ENCODE measurements at places on chromosomes 4 and X.

GRCh38 chr4:82989575-82990429 lies 20.8 kb downstream of the LIN54 start:
- no peak for DNase-seq

GRCh38 chr4:67234296-67234695 lies 311.0 kb downstream of the CENPC start:
- DNase-seq, result no peak

GRCh38 chr4:183611210-183611830 lies 47.7 kb downstream of the RWDD4 start:
- no peak for DNase-seq

DNA sequence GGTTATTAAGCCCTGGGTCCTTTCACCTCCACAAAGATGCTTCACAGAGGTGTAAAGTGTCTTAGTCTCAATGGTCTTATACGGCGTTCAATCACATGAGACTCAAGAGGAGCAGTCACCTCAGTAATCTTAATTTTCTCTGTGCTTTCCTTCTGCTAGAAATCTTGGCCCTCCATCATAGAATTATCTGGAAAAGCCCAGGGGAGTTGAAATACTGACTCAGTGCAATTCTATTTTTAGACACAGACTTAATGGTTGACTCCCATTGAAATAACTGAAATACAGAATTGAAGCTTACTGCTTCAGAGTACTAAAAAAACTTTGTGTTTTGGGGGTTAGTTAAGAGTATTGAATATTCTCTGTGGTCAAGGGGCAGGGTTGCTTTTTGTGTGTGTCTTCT lies 94.5 kb upstream of the IL15 start:
- no peak for DNase-seq

DNA sequence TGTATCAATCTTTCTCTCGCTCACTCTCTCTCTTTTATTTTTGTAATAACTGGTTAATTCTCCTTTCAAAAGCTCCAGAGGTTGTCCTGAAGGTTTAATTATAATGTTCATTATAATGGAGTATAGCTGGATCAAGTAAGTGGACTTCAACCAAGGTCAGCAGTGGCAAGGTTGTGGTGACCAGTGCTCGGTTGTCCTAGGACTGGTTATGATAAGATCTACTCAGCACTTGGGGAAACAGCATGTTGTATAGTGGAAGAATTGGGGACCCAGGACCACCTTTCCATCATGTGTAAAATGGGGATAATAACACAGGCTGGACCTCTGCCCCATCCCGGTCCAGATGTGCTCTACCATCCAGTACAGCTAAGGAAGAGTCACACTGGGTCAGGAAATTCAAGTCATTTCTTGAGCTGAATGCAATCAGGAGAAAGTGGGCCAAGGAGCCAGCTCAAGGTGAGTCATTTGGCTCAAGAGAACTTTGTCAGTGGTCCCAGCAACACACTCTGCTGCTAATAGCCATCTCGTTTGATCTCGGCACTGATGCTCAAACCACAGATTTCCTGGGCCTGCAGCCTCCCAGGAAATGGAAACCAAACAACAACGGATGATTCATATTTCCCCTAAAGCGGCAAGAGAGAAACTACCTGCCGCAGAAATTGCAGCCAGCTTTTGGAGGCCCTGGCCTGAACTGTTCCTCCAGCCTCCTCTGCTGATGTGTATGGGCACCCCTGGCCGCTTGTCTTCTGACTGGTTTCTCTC lies 123.6 kb upstream of the RBPJ start:
- DNase-seq, result no peak

DNA sequence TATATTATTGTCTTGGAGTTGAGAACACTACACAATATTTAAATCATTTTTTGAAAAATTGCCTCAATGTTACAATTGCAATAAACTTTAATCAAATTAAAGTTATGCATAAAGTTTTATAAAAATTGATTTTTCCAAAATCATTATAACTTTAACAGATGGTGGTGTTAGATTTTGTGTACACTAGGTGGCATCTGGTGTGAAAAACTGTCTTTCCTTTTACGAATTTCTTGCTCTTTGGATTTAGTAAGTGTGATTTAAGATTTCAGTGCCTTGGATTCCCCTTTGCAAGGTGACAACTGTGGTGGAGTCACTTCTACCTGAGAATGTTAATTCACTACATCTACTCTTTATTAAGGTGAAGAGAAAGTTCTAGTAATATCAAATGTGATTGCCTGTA lies 91.6 kb downstream of the AREG start:
- DNase-seq, result no peak

GRCh38 chrX:129754056-129755024 lies 15.6 kb downstream of the XPNPEP2 start:
- no peak for DNase-seq

DNA sequence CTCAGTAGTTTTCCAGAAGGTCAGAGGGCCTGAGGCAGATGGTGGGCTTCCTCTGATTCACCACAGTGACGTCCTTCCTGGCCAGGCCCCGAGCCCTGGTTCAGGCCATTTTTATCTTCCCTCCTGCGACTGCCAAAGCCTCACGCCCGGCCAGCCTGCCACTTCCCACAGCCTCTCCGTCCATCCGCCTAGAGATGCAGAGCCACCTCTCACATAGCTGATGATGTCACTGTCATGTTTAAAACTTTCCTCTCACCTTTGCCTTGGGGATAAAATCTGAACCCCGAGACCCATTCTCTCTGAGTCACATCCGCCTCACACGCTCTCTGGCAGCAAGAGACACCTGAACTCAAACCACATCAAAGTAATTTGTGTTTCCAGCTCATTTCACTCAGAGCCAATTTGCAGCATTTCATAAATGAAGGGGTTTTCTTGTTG lies 175.3 kb downstream of the QDPR start:
- no peak for DNase-seq

- no peak for DNase-seq
Measured at GRCh38 chr4:11480683-11481082, 52.0 kb upstream of the HS3ST1 start.

GRCh38 chr4:149795256-149795655 lies 20.4 kb downstream of the IQCM start:
- DNase-seq, result no peak

- DNase-seq, result no peak
Measured at GRCh38 chr4:6160536-6160935, 39.8 kb downstream of the JAKMIP1 start.

- no peak for DNase-seq
Measured at GRCh38 chr4:137559801-137560200, 27.5 kb upstream of the PCDH18 start.

- no peak for DNase-seq
Measured at GRCh38 chr4:44725726-44726037, 674 bp downstream of the GNPDA2 start.

DNA sequence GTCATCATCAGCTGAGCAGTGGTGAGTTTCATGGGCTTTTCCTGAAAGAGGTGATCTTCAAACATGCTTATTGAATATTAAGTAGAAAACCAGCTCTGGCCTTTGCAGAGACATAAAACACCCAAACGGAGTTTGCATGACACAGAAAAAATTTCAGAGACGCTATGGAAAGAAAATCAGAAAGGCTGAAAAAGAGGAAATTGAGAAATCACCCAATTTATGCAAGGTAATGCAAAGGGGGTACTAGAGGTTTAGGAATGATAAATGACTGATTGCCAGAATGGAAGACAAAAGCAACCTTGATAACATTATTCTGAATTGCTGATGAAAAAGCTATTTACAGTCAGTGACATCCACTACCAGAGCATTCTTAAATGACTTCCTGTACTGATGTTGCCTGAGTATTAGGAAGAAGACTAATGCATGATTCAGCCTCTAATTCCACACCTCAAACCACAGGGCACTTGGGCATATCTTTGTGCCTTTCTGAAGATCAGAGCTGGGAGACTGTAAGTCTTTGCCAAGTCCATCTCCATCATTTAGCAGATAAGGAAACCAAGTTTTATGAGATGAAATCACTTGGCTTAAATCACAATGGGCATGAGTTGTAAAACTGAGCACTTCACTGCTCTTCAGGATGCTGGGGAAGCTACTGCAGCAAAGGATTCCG lies 565.7 kb downstream of the PPARGC1A start:
- no peak for DNase-seq
